Inflammatory macrophage (primary cell): ENCODE measurements at places on chromosomes 16 and 17.

- DNase-seq: no peak
Observed at GRCh38 chr17:18043491-18043890, 4.3 kb downstream of the GID4 start.

DNA sequence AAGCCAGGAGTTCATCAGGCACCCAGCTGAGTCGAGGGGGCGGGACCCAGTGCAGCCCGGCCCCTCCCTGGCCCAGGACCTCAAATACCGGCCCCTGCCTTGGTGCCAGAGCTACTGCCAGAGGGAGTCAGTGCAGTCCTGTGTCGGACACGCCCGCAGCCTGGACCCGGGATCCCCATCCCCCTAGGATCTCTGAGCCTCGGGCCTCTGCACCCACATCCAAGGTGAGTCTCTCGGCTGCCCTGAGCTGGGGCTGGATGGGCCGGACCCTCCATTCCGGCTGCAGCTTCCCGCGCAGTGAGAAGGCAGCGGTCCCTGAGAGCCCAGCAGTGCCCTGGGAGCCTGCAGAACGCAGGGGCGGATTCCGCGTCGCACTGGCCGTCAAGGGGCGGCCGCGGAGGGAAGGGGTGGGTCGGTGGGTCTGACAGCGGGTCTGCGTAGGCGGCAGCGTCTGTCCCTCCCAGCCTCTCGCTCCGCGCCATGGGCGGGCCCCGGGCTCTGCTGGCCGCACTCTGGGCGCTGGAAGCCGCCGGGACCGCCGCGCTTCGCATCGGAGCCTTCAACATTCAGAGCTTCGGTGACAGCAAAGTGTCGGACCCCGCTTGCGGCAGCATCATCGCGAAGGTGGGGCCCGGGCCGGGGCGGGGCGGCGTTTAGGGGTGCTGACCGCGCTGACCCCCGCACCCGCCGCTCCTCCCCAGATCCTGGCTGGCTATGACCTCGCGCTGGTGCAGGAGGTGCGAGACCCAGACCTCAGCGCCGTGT is at the start of gene DNASE1L2:
Gene DNASE1L2, plus strand, starts transcription at position 108 of the 765 bp plus-strand sequence. Its CDS starts 373 bp downstream, at position 481.
- DNase-seq: no peak

DNA sequence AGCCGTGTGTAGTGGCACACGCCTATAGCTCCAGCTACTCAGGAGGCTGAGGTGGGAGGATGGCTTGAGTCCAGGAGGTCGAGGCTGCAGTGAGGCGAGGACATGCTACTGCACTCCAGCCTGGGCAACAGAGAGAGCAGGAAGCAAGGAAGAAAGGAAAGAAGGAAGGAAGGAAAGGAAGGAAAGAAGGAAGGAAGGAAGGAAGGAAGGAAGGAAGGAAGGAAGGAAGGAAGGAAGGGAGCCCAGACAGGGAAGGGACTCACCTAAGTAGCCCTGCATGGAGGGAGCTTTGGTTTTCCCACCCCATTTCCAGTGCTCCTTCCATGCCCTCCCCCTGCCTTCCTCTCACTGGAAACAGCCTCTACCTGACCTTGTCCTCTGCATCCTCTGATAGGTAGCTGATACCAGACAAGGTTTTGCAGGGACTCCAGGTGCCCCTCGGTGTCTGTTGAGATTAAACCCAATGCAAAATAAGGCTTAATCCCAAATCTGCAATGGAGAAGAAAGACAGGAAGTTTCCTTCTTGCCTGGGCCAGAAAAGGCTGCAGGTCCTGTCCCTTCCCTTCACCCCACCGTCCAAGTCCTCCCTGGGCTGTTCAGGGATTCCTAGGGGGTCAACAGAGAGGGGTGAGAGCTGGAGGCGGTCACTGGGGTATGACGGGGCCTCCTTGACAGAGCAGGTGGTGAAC is 21.5 kb upstream of the CA4 start:
- no peak for DNase-seq

DNA sequence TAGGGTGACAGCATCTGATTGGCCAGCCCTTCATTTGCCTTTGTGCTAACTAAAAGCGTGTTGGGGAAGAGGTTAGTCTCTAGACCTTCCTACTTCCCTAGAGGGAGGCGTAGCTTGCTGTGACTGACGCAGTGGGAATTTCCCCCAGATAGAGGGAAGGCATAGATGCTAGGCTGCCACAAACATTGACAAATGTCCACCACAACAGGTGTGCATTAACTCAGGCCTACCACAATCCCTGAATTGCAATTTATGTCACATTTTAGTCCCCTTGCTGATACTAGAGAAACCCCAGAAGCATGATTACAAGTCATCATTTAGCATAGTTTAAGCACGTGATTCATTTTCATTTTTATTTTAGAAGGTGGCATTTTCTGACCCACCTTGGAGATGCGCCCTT is 76.3 kb upstream of the WSB1 start:
- DNase-seq: peak; percentile 83

- DNase-seq: peak; percentile 98
Observed at GRCh38 chr17:58658804-58659713, 32.8 kb downstream of the TEX14 start.

GRCh38 chr17:48961516-48962233 is 6.7 kb downstream of the GIP start:
- no peak for DNase-seq

- no peak for DNase-seq
Observed at GRCh38 chr16:17211797-17212196, 259.0 kb downstream of the XYLT1 start.

DNA sequence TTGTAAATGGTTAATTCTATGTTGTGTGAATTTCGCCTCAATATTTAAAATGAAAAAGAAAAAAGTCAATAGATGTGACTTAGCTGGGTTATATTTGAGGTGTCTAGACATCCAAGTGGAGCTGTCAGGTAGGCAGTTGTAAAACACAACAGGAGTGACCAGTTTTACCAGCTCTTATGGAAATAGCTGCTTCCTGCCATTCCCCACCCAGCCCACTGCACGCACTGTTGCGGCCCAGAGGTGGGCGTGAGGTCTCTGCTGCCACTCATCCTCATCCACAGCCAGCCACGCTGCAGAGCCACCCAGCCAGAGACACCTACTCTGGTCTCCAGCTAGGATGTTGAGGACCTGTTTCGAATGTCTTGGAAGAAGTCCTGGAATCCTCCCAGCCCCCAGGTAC is 3.4 kb upstream of the CARD14 start:
- DNase-seq: no peak

- DNase-seq: no peak
Observed at GRCh38 chr16:88535191-88535856, 34.9 kb upstream of the ZC3H18 start.

GRCh38 chr17:45143767-45144198 is 4.5 kb upstream of the HEXIM1 start:
- no peak for DNase-seq

DNA sequence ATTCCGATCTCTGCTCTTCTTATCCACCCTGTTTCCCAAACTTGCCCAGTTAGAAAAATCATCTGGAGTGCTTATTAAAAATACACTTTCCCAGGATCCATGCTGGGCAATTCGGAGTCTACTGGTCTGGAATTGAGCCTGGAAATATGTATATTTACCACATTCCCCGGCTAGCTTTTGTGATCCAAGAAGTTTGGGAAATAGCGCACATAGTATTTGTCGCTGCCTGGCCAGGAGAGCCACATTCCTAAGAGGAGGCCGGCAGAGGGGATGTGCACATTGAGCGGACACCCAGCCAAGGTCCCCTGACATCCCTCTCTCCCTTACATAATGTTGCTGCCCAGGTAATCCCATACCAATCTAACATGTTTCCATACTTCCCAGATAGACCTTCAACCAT is 62.1 kb upstream of the TMEM97 start:
- no peak for DNase-seq

DNA sequence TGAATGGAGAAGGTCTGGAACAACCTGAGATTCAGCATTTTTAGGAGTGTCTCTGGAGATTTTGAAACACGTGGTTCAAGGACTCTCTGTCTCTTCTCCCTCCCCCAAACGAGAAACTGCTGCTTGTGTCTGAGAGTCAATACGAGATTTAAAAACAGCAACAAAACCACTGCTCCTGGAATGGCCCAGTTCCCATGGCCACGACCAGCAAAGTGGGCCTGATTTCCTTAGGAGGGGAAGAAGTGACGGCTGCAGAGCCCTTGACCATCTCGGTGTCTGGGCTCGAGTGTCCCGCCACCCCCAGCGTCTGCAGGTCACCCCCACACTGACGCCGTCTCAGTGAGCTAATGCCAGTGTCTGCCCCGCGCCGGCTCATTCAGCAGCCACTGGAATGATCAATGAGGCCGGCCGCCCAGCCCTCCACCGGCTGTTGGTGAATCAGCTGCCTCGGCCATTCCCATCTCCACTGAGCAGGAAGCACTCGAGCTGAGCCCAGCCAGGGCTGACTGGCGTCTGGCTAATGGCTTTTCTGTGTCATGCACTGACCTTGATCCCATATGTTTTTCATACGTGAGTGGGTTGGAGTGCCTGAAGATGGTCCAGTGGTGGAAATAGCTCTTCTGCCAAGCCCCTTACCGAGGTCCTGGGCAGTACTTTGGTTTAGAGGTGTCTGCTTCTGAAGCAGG is 151.8 kb downstream of the PITPNC1 start:
- DNase-seq: no peak

DNA sequence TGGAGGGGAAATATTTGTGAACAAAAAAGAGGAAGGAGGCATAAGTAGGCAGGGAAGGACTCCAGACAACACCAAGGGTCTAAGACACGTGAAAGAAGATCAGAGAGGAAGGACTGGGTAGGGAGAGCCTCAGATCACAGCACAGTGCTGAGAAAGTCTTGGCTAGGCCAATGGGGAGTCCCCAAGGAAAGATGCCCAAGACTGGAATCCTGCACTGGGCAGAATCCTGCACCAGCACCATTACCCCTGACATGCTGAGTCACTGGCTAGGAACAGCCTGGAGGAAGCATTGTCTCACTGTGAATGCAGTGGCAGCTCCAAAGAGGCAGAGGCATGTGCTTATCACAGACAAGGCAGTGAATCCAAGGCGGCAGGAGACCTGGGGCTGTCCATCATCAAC is 19.2 kb downstream of the CLEC19A start:
- peak; percentile 79 for DNase-seq

GRCh38 chr16:51876934-51877333 is 670.0 kb downstream of the TOX3 start:
- no peak for DNase-seq

DNA sequence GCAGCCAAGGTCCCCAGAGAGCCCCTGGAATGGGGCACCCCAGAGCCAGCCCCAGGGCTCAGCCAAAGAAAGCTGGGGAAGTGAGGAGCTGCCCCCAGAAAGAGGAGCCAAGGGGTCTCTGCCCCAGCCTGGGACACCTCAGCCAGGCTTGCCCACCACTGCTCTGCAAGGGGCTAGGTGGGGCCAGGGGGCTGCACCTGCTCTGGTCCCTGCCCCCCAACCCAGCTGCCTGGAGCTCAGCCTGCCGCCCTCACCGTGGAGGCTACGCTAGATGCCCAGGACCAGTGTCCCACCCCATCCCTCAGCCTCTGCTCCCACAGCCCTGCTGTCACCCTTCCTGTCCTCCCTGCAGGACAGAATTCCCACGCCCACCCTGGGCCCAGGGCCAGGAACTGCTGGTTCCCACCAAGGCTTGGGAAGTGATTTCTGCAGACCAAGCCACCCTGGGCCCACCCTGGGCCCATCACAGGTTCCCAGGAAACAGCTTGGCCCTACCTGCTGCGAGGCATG is 28.1 kb upstream of the KRT17 start:
- no peak for DNase-seq

DNA sequence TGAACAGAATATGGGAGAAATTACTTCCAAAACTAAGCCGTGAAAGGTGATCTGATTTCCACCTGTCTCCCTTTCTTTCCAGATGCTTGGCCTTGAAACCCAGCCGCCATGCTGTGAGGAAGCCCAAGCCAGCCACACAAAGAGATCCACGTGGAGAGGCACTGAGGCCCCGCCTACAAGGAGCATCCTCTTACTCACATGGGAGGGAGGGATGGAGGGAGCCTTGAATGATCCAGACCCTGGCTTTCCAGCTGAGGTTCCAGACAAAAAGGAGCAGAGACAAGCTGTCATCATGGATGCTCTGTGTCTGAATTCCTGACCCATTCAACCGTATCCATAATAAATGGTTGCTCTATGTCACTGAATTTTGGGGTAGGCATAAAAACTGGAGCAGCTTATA is 48.9 kb upstream of the HAPSTR1 start:
- no peak for DNase-seq

DNA sequence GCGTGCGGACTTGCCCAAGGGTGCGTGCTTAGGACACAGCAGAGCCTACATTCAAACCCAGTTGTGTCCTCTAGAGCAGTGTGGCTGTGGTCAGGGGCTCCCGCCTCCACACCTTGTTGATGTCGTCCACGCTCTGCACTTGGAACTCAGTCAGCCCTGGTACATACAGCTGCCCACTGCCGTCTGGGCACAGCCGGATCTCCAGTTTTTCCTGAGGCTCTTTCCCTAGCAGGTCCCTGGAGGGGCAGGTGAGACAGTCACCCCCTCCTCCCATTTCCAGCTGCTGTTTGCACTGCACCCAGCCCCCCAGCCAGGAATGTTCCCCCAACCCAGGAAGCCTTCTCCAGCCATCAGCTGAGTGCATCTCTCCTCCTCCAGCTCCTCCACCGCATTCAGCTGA is 25.7 kb downstream of the KATNB1 start:
- no peak for DNase-seq

DNA sequence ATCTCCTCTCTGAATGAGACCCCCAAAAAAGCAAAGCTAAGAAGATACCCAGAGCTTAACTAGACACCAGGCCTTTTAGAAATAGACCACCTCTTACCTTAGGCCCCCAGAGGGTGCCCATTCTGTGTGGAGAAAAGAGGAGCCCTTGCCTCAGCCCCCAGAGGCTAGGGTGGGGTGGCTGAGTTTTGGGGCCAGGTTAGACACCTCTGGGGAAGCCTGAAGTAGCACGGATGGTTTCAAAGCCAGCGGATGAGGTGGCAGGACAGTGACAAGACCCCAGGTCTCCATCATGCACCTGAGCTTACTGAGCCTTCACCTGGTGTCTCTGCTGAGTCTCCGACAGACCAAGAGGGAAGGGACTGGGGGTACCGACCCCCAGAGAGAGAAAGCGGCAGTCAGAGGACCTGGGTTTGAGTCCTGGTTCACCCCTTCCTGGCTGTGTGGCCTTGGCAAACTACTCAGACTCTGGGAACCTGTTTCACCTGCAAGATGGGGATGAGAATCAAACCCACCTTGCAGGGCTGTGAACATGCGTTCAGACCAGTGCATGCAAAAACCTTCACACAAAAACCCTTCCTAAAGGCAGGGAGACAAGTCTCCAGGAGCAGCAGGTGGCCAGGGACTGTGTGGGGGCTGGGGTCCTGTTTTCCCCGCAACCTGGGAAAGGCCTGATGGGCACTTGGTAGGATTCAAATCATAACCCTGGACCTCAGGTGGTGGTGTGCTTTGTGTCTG is 7.7 kb downstream of the SCGB1C2 start:
- no peak for DNase-seq

GRCh38 chr17:55290492-55291113 is 25.8 kb downstream of the HLF start:
- no peak for DNase-seq

GRCh38 chr17:78020717-78021108 is 62.2 kb downstream of the TNRC6C start:
- peak; percentile 9 for DNase-seq

- DNase-seq: no peak
Observed at GRCh38 chr17:31099016-31099415, 4.2 kb downstream of the NF1 start.

GRCh38 chr17:81821603-81822311 is 11.3 kb downstream of the MCRIP1 start:
- peak; percentile 88 for DNase-seq
